ENCODE measurements at places on chromosomes 11 and 22. TPM values are rescaled to one million over a fixed set of nuclear protein-coding genes. Genes with fewer than 3 reads are reported as not detected.
A peak's percentile ranks its signal among the peaks of the same experiment; 100 is the strongest.

TUB gene
- 11.4 TPM for polyA plus RNA-seq

BMAL1 gene
- 12.6 TPM for polyA plus RNA-seq

DNA sequence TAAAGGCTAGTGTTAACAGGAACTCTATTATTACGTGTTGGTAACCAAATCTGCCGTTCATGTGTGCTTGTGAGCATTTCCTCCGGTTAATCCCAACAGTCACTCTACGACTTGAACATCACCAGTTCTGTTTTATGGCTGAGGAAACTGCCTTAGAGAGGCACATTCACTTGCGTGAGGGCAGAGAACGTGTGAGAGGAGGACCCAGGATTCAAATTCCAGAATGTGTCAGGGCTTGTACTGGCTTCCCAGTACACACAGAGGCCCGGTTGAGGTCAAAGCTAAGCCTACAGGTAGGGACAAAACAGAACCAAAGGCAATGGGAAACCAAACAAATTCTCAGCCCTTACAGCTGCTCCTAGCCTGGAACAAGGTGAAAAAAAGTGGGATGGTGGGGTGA is 66.9 kb upstream of the TENM4 start:
- DNase-seq = no peak

GRCh38 chr11:16194566-16194965 is 161.8 kb downstream of the SOX6 start:
- DNase-seq = peak; percentile 52

DNA sequence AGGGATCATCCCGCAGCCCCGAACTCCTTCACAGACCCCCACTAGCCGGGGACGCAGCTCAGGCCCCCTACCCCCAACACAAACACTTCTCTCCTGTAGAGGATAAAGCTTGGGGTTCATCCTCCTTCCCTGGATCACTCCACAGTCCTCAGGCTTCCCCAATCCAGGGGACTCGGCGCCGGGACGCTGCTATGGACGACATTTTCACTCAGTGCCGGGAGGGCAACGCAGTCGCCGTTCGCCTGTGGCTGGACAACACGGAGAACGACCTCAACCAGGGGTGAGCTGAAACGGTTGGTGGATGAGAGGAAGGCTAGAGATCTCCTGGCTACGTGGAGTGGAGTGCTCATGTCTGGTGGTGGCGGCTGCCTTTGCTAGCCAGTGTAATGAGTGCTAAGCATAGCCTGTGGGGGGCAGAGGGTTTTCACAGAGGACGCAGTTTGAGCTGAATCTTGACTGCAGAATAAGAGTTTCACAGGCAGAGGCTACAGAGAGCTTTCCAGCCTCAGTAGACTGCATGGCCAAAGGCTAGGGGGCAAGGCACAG is 580 bp downstream of the ILK start:
- peak; percentile 87 for DNase-seq

DNA sequence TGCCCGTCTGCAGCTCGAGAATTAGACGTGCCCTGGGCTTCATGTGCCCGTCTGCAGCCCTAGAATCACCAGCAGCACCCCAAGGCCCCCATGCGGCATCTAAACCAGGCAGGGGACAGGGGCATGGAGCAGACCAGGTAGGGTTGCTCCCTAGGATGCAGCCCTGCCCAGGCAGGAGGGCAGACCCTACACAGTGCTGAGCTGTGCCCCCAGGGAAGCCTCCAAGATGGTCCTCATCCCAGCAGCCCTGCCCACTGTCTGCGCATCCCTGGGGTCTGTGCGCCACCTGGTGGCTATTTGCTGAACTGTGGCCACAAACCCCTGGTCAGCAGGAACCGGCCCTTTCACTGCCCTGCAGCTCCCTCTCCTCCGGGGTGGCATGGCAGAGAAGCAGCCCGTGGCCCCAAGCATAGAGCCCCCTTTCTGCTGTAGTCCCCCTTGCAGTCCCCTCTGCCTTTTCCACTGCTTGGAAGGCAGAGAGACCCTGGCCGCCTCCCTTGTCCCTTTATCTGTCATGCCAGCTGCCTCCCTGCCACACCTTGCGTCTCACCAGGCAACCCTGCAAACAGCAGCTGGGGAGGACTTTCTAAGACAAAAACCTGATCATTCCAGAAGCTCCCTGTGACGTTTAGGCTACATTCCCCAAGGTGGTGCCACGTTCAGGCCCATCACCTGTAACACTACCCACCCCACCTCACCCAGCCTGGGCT is 86.6 kb downstream of the KCNQ1 start:
- DNase-seq = peak; percentile 52
